ENCODE measurements at places on chromosomes 3 and 15. TPM values are rescaled to one million over a fixed set of nuclear protein-coding genes. Genes with fewer than 3 reads are reported as not detected.

Gene CNTN4
- not detected for total RNA-seq

Gene FGD5
- total RNA-seq = not detected

Gene CD276
- 27.2 TPM for total RNA-seq

DNA sequence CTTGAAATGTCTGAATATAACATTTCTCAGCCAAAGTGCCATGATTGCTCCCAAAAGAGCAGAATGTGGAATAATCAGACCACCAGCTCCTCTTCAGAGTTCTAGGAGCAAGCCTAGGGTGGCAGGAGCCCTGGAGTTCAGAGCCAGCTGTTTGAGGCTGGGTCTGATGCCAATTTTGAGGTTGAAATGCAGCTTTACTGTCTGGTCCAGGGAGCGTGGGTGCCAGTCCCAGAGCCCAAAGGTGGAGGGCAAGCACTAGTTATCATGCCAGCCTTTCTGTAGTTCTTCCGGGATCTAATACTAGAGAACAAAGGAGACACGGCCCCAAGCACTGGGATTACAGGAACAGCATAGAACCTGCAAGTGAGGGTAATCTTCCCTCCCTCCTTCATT lies 69.3 kb downstream of the TNFAIP8L3 start:
- no peak for DNase-seq

DNA sequence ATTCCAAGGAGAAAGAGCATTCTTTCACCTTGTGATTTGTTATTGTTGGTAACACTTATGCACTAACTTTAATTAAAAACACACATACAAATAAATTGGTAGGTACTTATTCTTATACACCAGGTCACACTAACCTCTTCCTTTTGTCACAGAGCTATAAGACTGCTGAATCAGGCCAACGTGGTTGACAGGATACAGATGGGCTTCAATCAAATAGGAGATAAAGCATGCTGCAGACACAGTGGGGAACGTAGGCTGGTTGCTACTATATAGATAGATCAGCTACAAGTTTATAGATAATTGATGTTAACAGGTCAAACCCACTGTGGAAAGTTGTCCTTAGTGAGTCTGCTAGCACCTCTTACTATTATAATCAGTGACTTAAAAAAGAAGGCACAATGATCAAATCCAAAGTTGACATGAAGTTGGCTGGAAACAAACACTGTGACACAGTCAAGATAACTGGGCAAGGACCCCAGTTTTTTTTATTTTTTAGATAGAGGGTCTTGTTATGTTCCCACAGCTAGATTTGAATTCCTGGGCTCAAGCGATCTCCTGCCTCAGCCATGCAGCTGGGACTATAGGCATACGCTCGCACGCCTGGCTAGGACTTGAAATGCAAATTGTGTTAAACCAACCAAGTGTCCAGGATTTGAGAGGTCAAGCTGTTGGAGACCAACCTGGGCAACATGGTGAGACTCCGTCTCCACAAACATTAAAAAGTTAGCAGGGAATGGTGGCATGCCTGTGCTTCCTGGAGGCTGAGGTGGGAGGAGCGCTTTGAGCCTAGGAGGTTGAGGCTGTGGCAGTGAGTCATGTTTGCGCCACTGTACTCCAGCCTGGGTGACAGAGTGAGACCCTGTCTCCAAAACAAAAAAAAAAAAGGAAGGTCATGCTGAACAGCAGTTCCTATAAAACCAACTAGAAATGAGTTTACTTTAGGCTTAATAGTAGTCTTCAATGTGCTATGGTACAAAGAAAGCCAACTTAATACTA lies 97.9 kb upstream of the MEX3B start:
- DNase-seq = no peak

- no peak for DNase-seq
Observed at GRCh38 chr3:86938416-86939105, 52.4 kb downstream of the VGLL3 start.

- DNase-seq = no peak
Observed at GRCh38 chr3:173893066-173893465, 495.5 kb downstream of the NLGN1 start.

- DNase-seq = no peak
Observed at GRCh38 chr3:128466840-128467541, at the start of gene DNAJB8. Gene DNAJB8, minus strand, starts transcription at chr3:128466890. Its CDS starts 3,645 bp downstream, at chr3:128463245.

Gene GUCA1C
- not detected for total RNA-seq

Gene GNAT1
- not detected for total RNA-seq

DNA sequence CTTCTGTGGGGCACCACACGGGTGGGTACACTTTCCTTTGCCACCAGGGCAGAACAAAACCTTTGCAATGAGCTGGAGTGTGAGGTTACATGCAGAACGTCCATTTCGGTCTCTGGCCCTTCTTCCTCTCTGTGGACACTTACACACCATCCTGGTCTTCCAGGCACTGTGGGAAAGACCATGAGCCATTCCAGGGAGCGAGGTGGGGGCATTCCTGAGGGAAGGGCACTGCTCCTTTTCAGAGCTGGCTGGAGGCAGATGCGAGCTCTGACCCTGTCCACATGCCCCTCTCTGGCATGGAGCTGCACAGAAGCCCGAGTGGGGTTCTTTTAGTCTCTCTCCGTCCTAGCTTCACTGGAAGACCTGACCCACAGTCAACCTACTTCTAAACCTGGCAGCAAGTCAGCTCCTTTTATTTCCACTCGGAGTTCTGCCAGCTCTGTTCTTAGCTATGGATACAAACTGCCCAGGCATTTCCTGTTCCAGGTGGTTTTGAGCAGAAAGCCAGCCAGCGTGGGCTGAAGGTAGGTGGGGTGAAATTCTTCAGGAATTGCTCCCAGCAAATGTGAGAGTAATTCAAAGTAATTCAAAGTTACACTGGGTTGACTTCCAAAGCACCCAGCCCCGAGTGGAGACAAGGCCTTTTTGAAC lies 281.4 kb downstream of the ADAMTS17 start:
- DNase-seq = no peak

GRCh38 chr3:16871915-16872842 lies 12.6 kb upstream of the PLCL2 start:
- peak; percentile 71 for DNase-seq

DNA sequence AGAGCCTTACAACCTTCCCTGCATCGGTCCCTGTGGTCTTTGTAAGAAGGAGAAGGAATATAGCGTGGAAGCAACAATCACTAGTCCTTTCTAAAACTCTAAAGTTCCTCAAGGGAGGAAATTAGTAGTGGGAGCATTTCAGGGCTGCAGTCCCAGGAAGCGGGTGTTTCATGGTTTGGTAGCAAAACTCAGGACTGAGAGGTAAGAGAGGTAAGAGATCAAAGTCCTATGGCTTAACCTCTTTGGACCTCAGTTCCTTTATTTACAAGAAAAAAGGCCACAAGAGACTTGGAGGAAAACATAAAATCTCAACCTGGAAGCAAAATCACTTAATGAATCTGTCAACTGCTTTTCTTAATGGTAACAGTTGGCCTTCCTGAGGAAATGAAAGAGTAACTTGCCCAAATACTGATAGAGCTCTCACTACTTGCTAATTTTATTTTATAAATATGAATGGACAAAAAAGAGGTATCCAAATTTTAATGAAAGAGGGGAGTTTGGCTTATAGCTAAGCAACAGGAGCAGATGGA lies 14.3 kb downstream of the LRRC28 start:
- no peak for DNase-seq

DNA sequence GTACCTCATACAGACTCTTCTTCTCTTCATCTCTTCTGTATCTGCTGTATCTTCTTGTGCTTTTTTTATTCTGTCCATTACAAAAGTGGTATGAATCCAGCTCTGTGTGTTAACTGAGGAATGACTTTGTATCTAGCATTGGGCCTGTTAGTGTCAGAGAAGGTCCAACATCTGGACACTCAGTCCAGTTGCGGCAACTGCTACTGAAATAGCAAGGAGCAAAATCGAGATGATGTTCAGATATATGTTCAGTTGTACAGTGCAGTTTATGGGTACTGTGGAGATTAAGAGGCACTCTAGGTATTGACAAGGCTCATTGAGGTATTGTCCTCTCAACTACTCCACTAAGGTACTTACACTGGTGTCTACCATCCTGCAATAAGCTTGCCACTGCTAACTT lies 42.6 kb downstream of the KLHDC8B start:
- DNase-seq = no peak

GRCh38 chr3:178849199-178849910 lies 222.3 kb downstream of the ZMAT3 start:
- DNase-seq = peak; percentile 40

Gene GABRR3
- not detected for total RNA-seq

Gene MAGEL2
- 0.95 TPM for total RNA-seq

DNA sequence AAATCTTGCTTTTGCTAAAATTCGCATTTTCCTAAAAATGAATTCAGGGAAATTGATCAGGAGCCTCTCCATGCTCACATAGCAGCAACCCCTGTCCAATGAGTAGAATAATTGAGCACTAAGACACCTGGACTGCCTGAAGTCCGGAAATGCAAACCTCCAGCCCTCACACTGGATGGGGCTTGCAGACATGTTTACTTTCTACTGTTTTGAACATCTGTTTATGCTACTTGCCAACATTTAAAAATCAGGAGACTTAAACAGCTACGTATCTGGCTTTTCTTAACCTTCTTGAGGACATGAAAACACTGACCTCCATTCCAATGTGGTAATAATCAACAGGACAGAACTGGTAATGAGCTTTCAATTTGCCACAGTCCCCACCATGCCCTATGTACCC lies 184.4 kb downstream of the SHOX2 start:
- DNase-seq = no peak

GRCh38 chr15:92290359-92290992 lies 103.2 kb upstream of the ST8SIA2 start:
- no peak for DNase-seq

DNA sequence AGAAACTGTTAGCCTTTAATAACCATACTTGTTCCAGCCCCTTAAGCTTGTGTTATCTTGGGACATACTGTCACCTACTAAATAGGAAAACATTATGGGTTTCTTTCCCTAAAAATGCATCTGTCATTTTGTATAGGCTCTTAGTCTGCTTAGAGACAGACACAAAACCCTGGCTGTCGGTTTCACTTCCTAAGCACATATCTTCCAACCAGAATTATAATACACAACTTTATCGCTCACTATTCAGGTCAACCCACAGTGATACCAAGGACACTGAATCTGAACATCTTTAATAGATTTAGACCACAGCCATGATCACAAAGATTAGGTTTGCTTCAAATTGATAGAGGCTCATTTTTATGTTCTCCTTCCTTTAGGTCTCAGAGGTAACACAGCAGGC lies 111.8 kb downstream of the CFAP20DC start:
- DNase-seq = no peak

- DNase-seq = peak; percentile 54
Observed at GRCh38 chr15:39801641-39802309, 19.1 kb upstream of the FSIP1 start.

DNA sequence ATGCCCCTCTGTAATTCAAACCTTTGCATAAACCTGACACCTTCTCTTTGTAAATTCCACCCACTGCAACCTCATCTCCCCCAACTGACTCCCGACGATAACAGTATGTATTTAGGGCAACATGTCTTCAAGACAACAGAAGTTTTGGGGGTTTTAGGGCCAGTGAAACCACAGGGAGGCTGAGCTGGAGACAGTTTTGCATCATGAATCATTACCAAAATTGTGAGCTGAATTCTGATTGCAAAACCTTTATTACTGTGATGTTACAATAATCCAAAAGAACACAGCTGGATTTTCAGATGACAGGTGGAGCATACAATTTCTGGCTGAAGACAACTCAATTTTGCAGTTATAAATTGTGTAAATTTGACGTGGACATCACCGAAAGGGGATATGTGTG lies 281.3 kb upstream of the TTC14 start:
- DNase-seq = no peak

DNA sequence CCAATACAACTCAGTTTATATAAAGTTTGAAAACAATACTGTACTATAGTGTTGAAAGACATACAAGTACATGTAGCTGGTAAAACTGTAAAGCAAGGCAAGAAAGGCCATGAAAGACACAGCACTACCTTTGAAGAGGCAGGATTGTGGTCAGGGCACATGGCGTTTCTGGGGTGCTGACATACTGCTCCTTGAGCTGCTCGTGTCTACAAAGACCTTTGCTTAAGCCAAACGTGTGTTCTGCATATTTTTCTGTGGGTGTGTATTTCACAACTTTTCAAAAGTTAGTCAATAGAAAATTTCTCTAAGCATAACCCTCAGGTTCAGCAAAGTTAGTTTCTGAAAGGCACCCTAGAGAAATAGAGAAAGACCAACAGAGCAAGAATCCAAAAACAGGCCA lies 14.1 kb upstream of the TOPAZ1 start:
- no peak for DNase-seq

DNA sequence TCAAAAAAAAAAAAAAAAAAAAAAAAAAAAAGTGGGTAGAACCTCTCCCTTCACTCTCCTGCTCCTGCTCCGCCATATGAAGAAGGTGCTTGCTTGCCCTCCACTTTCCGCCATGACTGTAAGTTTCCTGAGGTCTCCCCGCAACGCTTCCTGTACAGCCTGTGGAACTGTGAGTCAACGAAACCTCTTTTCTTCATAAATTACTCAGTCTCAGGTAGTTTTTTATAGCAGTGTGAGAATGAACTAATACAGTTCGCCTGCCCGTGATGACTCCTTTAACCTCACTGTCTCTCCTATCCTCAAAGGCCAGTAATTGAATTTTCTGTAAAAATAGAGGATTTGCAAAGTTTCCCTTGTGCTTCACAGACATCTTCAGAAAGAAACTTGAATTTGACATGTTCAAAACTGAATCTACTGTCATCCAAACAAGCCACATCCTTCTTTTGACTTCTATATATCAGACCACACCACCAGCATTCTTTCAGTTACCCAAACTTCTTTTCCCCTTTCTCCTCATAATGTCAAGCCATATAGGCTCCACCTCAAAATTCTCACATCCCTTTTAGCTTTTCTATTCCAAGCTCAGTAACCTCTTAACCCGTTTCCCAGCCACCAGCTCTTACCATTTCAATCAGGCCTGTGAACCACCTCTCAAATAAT lies 44.3 kb downstream of the P2RY1 start:
- DNase-seq = no peak

DNA sequence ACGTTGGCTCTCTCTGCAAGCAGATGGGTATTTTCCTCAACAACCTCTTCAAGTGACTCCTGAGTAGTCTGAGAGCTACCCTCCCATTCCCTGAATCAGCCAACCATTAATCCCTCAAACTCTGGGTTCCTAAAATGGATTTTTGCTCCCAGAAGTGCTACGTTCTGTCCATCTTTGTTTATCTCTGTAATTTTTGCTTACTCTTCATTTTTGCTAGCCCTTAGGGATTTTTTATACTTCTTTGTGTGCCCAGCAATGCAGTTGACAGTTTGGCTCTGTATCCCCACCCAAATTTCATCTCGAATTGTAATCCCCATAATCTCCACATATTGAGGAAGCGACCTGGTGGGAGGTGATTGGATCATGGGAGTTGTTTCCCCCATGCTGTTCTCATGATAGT lies 35.4 kb upstream of the COL6A5 start:
- DNase-seq = no peak

DNA sequence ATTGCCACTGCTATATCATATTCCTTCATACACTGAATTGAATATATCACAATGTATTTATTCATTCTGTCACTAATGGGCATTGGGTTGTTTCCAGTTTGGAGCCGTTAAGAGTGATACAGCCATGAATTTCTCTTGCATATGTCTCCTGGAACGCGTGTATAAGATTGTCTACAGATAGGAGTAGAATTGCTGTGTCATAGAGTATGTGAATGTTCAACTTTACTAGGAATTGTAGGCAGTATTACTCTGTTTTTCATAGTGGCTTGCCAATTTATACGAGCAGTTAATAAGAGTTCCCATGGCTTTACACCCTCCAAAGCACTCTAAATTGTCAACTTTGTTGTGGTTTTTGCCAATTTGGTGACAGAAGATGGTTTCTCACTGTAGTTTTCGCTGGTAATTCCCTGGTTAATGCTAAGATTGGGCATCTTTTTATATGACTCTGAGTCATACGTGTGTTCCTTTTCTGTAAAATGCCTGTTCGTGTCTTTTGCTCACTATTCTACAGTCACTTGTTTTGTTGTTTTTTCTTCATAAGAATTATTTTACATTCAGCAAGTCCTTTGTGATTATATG lies 136.1 kb upstream of the LIPC start:
- DNase-seq = no peak
